ENCODE measurements at places on chromosomes 12 and 14.

DNA sequence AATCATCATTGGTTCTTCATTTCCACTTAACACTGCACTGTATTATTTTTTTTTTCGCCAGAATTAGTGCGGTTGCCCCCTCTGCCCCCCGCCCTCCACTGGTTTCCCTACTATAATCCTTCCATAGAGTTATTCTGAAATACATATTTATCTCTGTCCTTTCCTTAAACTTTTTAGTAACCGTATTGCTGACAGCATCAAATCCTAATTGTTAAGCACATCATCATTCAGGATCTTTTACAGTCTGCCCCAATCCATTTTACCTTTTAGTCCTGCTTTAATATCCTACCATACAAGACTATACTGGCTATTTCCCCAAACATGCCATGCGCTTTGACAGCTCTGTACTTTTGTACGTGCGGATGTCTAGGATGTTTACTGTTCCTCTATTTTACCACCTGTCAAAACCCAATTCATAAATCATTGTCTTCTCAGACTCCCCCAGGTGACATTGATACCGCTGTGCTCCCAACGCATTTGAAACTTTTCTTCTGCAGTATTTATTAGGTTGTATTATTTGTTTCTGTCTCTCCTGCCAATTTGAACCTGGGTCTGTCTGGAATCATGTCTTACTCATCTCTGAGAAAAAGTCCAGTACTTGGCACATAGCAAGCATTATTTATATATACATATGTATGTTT, 1.0 kb downstream of the FGFR1OP2 start:
- DNase-seq, result no peak

DNA sequence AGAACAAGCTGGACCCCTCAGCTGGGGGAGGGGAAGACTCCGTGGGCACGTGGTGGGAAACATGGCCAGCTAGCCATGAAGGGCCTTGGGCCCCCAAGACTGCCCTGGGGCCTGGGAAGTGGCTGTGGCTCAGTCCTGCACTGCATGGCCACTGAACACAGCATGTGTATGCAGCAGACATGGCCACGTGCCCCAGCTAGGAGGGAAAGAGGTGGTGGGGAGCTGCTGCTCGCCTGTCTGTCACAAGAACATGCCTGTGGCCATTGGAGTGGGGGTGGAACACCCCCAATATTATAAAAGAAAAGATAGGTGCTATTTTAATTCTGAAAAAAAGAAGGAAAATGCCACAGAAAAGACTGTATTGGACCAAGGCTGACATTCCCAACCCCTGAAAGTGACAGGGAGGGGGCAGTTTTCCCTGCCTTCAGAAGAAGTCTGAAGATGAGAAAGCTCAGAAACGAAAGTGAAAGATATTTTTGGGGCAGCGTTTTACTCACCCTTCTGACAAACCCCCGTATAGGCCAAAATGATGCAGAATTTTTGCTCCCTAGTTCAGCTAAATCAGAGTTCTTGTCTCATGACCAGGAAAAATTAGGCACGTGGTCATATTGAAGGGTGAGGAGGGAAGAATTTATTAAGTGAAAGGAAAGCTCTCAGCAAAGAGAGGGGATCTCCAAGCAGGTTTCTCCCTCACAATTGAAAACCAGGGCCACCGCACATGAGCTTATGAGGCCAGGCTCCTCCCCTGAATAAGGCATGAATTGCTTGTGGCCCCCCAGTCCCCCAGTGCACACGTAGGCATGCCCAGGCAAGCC, 35.2 kb upstream of the PCNX1 start:
- DNase-seq, result no peak

DNA sequence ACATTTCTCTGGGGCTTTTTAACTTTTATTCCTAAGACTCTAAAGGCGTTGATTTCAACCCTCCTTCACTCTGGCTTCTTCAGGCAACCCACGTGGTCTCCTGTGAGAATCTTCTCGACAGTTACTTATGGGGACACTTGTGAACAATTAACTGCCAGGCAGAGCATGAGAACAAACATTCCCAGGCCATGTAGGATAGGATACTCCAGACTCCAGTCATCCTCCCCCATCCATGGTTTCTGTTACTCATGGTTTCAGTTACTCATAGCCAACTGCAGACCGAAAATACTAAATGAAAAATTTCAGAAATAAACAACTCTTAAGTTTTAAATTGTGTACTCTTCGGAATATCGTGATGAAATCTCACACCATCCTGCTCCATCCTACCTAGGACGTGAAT, 19.5 kb downstream of the GPR68 start:
- DNase-seq, result peak; percentile 17

- no peak for DNase-seq
Observed at GRCh38 chr14:22036541-22037239, 363.1 kb upstream of the OR4E1 start.

- DNase-seq, result no peak
Observed at GRCh38 chr14:96085369-96085768, 46.2 kb downstream of the C14orf132 start.

- DNase-seq, result peak; percentile 3
Observed at GRCh38 chr14:47917344-47917954, 242.0 kb upstream of the MDGA2 start.

GRCh38 chr14:68143341-68143841, 323.8 kb downstream of the RAD51B start:
- DNase-seq, result peak; percentile 84

DNA sequence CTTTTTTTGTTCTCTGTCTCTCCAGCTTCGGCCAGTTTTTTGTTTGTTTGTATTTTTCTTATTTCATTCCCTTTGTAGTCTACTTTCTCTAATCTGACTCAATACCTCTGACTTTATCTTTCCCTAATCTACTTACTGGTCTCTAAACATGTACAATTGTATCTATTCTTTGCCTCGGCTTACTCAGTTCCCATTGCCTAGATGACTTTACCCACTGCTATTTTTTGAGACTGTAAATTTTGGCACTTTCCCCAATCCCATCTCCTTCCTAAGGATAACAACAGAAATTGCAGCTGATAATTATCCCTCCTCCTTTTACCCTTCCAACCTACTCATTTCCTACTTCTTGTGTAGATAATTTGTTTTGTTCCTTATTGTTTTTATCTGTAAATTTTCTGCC, 511.1 kb downstream of the RPL10L start:
- DNase-seq, result no peak

DNA sequence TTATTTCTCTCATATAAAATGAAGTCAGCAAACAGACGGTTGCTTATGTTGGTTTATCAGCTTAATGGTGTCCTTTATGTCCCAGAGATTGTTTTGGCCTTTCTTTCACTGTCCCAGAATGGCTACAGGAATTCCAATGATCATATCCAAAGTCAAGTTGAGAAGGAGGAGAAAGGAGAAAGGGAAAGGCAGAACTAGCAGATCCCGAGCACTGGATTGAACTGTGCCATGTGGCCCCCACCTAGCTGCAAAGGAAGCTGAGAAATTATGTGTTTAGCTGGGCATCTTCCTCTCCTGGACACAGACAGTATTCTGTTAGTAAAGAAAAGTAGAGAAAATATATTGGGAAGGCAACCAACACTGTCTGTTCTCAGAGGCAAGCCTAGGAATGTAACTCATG, 90.7 kb upstream of the ANO4 start:
- DNase-seq, result no peak

- peak; percentile 95 for DNase-seq
Observed at GRCh38 chr14:55398679-55399078, 13.0 kb downstream of the ATG14 start.

DNA sequence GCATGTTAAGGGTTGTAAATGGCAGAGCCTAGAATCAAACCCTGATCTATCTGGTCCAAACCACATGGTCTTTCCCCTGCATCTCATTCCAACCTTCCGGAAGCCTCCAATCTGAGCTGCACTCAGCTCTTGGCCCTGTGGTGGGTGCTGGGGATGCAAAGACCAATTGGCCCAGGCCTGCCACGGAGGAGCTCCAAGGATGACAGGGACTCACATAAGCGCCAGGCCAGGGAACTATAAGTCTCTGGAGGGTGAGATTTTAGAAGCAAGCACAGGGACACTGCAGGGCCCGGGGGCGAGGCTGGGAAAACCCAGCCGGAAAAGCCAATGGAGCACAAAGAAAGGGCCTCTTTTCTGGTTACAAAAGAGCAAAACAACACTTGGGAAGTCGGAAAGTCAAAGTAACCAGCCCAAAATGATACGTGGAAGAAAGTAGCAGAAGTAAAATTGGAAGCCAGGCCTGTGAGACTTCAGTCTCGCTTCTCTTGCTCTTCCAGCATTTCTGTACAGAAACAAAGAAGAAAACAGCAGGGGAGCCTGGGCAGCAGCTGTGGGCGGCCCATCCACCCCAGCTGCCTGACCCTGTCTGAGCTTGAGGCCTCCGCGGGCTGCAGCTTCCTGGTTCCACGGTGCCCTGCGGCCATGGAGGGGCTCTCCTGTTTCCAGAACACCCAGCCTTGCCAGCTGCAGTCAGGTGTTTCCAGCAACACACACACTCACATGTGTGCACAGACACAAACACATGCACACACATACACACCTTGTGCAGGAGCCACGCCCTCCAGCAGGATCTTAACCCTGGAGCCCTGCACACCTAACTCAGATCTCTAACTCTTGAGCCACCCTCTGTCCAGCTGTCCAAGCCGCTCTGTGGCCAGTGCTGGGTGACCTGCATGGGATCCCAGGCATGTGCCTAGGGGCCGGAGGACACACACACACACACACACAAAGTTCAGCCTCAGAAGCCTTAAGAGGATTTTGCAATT, 178.2 kb downstream of the BCL11B start:
- no peak for DNase-seq

- peak; percentile 90 for DNase-seq
Observed at GRCh38 chr14:74712499-74713394, at the start of the genes AREL1 and FCF1. AREL1 (minus strand) TSS chr14:74713080; CDS start chr14:74685615, 27,465 bp downstream. FCF1 (plus strand) TSS chr14:74713144; CDS start chr14:74713198, 54 bp downstream.

DNA sequence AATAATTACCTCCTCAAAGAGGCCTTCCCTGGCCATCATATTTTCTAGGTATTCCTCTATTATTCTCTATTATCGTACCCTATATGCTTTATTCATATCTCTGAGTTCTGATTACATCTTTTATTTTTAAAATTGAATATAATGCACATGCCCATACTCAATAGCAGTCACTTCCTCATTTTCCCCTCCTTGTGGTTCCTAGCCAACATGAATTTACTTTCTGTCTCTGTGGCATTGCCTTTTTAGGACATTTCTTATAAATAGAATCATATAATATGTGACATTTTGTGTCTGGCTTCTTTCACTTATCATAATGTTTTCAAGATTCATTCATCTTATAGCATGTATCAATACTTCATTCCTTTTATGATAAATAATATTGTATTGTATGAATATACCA, 74.4 kb upstream of the TRHDE start:
- no peak for DNase-seq

DNA sequence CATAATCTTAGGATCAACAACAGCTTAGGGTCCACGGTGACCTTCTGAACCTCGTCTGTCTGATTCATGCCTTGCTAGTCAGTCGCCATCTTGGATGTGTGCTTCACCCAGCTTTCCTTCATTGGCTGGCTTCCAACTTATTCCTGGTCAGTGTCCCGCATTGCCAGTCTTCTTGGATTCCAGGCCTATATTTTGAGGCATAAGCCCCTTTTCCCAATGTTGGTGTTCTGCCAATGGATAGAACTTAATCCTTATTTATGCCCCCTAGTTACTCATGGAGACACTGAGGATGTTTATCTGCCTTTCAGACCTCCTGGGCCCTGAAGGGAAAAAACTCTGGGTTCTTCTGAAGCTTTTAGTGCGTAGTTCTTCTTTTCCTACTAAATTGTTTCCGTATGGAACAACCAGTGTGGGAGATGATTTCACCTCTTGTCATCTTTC, 5.8 kb downstream of the JDP2 start:
- DNase-seq, result peak; percentile 84

DNA sequence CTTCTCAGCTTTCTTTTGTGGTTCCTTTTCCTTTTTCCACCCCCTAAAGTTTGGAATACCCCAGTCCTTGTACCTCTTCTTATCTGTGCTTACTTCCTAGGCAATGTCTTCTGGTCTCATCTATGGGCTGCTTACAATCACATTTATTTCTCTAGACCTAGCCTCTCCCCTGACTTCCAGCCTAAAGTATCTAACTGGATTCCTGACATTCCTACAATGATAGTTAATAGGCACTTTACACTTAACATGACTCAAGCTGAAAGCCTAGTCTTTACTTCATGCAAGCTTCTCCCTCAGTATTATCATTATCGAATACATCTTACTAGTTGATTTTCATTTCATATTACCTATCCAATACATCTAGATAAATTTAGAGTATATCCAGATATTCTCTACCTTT, 21.2 kb downstream of the CLECL1 start:
- DNase-seq, result peak; percentile 38

DNA sequence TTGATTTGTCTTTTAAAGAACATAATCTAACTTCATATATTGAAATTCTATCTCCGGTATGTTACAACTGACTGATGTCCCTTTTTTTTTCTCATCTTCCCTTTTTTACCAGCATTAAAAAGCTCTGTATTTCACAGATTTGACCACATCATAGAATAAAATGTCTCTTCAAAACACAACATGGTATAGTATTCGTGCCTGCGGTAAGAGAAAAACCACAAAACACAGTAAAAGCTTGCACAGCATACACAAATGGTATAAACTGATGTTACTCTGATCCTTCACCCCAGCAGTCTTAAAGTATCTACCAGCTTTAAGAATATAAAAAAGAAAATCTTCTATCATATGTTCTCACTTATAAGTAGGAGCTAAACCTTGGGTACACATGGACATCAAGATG, 83.4 kb downstream of the HECTD1 start:
- DNase-seq, result peak; percentile 43

All from fibroblast of skin of right biceps (primary cell).